ENCODE measurements at places on chromosomes 3 and 15. TPM values are rescaled to one million over a fixed set of nuclear protein-coding genes. Genes with fewer than 3 reads are reported as not detected.

- H3K4me1 ChIP-seq = peaks cover 5% of the 10 kb centered on the region
- H3K27me3 ChIP-seq = no peaks in the 10 kb centered on the region
- no peak for DNase-seq
- no peak overlapping the region for H3K4me3 ChIP-seq
- no peak overlapping the region for H3K27ac ChIP-seq
- H3K36me3 ChIP-seq = no peaks in the 10 kb centered on the region
These were observed 40.8 kb downstream of the DPH6 start for GRCh38 chr15:35505141-35505540.

- H3K36me3 ChIP-seq = no peaks in the 10 kb centered on the region
- H3K4me1 ChIP-seq = no peaks in the 10 kb centered on the region
- no peak overlapping the region for H3K27ac ChIP-seq
- H3K4me3 ChIP-seq = no peak overlapping the region
- DNase-seq = no peak
These were observed 41.2 kb downstream of the IMPG2 start for GRCh38 chr3:101279162-101279561.

- H3K27me3 ChIP-seq = no peaks in the 10 kb centered on the region
- H3K36me3 ChIP-seq = no peaks in the 10 kb centered on the region
- H3K27ac ChIP-seq = no peak overlapping the region
- no peaks in the 10 kb centered on the region for H3K4me1 ChIP-seq
- H3K4me3 ChIP-seq = no peak overlapping the region
- no peak for DNase-seq
These were observed 2.6 kb downstream of the SPATA12 start for GRCh38 chr3:57063032-57063431.

DNA sequence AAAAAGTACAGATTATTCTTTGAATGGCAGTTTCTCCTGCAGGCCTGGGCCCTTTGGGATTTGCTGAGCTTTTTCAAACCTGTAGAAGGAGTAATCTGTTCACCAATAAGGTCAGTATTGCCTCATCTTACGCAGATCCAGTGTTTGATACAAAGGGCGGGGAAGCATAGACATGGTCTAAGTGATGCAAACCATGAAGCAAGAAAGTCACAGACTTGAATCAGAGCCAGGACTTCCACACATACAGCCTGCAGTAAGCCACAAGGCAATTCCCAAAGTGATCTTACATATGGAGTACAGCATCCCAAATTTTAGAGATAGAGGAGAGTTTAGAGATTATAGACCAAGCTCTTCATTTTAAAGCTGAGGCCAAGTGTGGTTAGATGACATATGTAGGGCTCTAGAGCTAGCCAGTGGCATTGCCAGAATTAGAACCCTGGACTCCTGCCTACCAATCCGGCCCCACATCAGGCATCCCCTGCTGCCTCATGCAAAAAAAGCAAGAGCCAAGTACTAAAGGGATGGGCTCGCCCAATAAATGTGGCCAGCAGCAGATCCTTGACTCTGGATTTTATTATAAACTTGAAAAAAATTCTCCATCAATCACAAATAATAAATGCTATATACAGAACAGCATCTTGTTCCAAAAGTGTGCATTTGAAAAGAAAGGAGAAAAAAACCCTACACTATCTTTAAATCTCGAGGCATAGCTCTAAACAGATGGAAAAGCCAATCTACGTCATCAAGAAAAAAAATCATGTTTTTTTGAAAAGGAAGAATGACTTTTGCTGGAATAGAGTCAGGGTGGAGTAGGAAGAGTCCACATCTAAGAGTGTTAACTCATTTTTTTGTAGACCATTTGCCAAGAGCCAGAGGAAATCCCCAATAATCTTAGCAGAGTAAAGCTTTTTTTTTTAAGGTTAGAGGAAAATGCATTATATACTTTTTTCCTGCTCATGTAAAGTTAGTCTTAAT lies 24.0 kb downstream of the ABI3BP start:
- H3K27me3 ChIP-seq = no peaks in the 10 kb centered on the region
- no peak for DNase-seq
- H3K4me1 ChIP-seq = no peaks in the 10 kb centered on the region
- no peaks in the 10 kb centered on the region for H3K36me3 ChIP-seq
- no peak overlapping the region for H3K27ac ChIP-seq
- H3K4me3 ChIP-seq = no peak overlapping the region

GRCh38 chr15:91508633-91509032 lies 344.9 kb upstream of the SLCO3A1 start:
- H3K27me3 ChIP-seq = no peaks in the 10 kb centered on the region
- H3K4me3 ChIP-seq = no peak overlapping the region
- no peak overlapping the region for H3K27ac ChIP-seq

ALG3 gene
- total RNA-seq = 79.4 TPM

WDR53 gene
- 8.4 TPM for total RNA-seq
